ENCODE measurements at places on chromosomes 12 and 14.

- no peak for DNase-seq
These were observed 42.3 kb upstream of the TPH2 start for GRCh38 chr12:71896205-71896882.

DNA sequence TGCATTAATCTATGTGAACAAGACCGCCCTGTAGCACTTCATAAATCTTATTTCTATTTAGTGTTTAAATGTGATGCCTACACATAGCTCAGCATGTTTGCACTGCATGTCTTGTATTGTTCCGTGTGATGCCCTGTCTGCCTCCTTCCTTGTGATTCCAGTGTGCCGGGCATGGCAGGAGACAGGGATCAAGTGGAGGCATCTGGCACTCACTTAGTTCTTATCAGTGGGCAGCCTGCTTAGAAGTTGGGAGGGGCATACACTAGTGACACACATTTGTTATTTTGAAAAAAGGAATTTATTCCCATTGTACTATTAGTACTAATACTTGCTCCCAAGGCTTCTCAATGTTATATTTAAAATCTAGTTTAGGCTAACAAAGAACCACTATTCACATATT lies 176.4 kb downstream of the KCNA5 start:
- DNase-seq: no peak

- DNase-seq: no peak
These were observed 55.2 kb downstream of the GALNT4 start for GRCh38 chr12:89469361-89469760.

DNA sequence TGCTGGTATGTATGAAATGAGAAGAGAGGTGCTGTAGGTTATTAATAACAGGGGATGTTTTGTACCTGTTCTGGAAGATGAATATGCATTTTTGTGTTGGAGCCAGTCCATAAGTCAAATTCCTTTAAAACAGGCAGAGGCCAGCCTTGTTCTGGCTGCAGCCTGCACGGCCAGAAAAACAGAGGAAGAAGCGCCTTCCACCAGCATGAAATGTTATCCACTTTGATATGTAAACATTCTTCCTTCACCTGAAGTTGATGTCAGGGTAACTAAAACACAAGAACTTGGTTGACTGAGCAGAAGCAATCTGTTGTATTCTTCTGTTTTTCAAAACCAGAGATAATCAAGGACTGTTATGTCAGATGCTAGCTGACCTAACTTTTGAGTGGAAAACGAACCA lies 237.9 kb upstream of the PLEKHG7 start:
- DNase-seq: no peak

GRCh38 chr14:93830753-93831461 lies 42.6 kb upstream of the PRIMA1 start:
- DNase-seq: peak; percentile 2

DNA sequence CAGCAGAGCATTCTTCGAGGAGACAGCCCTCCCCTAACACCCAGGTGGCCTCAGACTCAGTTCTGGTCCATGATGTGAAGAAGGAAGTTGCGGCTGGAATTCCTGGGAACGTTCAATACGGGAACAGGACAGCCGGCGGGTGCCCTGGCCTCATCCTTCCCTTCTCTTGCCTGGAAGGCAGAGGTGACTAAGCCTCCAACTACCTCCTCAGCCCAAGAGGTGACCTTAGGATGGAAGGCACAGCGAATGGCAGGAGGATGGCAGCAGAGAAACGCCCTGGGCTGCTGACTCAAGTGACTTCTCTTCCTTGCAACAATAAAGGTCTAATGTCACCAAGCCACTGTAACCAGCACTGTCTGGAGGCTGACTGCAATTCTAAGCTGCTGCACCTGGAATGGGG lies 36.1 kb downstream of the DHX37 start:
- DNase-seq: no peak

- DNase-seq: no peak
These were observed 80.7 kb downstream of the PRMT8 start for GRCh38 chr12:3571724-3572123.

DNA sequence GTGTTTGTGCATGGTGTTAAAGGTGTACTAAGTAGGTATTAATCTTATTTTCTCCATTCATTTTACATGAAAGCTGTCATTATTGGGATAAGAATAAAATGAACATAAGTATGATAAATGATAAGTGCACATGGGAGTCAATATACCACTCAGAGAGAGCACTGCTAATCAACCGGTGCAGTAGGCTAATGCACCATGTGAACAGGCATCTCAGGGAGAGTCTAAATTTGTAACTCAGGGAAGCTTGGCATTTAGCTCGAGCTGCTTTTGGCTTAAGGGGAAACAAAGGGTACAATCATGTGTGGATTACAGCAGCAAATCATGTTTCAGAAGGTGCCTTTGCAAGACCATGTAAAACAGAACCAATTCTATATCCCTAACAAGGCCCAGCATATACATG lies 127.4 kb downstream of the MGST1 start:
- no peak for DNase-seq

- DNase-seq: peak; percentile 24
These were observed 8.3 kb downstream of the GALNT16 start for GRCh38 chr14:69268223-69268622.

- DNase-seq: no peak
These were observed 2.5 kb upstream of the LRIG3 start for GRCh38 chr12:58922849-58923248.

DNA sequence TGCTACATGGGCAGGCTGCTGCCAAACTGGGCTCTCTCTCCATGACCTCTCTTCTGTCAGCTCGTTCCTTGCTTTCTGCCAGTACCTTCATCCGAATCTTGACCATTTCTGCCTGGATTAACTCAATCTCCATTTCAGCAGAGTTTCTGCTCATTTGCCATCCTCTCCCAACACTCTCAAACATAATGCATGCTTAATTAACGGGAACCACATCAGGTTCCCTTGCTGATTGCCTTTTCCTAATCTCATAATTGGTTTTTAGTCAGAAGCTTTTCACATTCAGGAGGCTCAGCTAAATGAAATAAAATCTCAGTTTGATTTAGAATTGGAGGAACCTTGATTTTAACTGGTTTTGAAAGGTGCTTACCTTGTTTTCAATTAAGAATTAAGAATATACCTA lies 127.3 kb downstream of the SLC5A8 start:
- DNase-seq: no peak

GRCh38 chr12:107670999-107671643 lies 14.5 kb upstream of the PWP1 start:
- no peak for DNase-seq

- DNase-seq: no peak
These were observed 84.7 kb upstream of the LMNTD1 start for GRCh38 chr12:25637752-25638151.

DNA sequence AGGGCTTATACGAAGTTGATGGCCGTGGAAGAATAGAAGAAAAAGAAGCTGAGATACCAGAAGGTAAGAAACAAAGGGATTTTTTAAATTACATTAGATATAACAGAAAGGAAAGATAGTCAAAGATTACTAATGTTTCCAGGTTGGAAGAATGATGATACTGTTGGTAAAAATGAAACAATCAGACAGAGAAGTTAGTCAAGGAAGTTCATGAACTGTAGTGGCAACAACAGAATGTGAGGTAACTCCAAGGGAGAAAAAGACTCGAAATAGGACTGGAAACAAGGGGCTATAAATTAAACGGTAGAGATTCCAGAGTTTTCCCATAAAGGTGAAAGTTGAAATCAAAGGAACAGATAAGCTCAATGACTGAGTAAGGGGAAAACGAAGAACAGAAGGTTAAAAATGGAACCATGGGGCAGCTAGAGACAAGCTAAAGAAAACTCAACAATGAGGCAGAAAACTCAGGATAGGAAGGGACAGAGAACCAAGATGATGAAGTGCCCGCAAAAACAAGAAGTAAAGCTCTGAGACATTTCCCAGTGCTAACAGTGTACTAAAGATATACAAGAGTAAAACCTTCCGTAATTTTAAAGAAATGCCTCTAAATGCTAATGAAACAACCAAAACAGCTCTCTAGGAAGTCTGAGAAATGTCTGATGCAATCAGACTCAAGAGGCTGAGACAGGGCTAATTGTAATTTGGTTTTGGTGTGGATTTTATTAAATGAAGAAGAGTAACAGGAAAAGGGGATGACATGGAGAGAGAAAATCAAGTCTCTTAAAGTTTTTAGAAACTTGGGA lies 70.0 kb downstream of the PPP2R5E start:
- no peak for DNase-seq

DNA sequence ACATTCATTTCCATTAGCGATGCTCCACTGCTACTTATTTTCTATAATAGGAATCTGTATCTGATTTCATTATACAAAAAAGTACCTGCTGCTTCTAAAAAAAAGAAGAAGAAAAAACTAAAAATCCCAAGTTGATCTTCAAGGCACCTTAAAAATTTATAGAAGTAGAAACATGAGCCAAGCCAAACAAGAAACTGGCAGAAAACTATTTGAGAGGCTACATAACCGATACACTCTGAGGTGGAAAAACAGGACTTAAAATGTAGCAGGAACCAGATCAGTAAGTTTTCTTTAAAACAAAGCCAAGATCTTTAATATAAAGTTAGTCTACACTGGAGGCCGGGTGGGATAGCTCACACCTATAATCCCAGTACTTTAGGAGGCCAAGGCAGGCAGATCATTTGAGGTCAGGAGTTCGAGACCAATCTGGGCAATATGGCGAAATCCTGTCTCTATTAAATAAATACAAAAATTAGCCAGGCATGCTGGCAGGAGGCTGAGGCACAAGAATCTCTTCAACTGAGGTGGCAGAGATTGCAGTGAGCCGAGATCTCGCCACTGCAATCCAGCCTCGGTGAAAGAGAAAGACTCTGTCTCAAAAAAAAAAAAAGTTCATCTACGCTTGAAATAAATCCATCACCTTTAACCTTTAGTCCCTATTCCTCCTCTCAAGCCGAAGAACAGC lies 278.6 kb downstream of the MED13L start:
- DNase-seq: no peak

DNA sequence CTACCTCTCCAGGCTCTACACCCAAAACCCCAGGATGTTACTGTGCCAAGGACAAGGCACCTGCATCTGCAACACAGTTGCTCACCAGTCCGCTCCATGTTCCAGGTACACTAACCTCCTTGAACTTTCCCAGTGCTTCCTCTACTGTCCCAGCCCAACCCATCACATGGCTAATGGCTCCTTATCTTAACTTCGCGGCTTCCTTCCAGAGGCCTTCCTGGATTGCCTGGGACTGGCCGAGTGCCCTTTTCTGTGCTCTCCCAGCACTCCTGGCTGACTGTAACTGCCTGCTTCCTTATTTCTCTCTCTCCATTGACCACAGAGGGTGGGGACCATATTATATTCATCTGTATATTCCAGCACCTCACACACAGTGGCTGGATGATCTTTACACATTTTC lies 20.9 kb downstream of the POMT2 start:
- no peak for DNase-seq

GRCh38 chr12:76813265-76813664 lies 49.4 kb downstream of the ZDHHC17 start:
- no peak for DNase-seq

- no peak for DNase-seq
These were observed 260.3 kb upstream of the E2F7 start for GRCh38 chr12:77325511-77326236.

- no peak for DNase-seq
These were observed 311.8 kb upstream of the ATP2B1 start for GRCh38 chr12:90020436-90020835.

GRCh38 chr14:65412032-65412846 lies at the start of gene FUT8:
TSS of gene FUT8 (plus strand) at chr14:65412730. CDS start at chr14:65561564, 148,834 bp downstream.
- peak; percentile 89 for DNase-seq

GRCh38 chr12:132686825-132687210 lies 324 bp downstream of the POLE start:
- DNase-seq: no peak

DNA sequence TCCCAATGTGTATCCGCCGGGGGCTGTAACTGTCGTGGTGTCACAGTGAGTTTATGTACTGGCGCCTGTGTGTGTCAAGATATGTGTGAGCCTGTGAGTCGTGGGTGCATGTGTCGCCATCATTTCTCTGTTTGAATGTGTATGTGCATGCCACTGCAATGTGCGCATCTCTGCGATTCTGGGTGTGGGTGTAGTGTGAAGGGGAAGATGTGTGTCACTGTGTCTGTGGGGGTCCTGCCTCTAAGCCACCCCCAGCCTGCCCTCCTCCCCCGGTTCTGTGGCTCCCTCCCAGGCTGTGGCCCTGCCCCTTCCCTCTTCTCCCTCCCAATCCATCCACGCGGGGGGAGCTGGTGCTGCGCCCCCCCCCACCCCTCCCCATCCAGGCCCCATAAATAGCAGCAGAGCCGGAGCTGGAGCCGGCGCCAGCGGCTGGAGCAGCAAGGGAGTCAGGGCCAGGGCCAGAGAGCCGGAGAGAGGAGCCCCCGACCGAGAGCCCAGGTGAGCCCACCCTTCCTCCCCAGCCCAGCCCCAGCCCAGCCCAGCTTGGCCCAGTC lies at the start of gene CPNE6:
TSS of gene CPNE6 (plus strand) at position 419 of the 554 bp plus-strand sequence. CDS start 1,375 bp downstream, outside the sequence.
- no peak for DNase-seq

- peak; percentile 63 for DNase-seq
These were observed 918.0 kb downstream of the AACS start for GRCh38 chr12:125983094-125983783.

GRCh38 chr14:99930420-99931274 lies 134.6 kb upstream of the EVL start:
- no peak for DNase-seq

- DNase-seq: no peak
These were observed 105.6 kb upstream of the COCH start for GRCh38 chr14:30768791-30769190.

DNA sequence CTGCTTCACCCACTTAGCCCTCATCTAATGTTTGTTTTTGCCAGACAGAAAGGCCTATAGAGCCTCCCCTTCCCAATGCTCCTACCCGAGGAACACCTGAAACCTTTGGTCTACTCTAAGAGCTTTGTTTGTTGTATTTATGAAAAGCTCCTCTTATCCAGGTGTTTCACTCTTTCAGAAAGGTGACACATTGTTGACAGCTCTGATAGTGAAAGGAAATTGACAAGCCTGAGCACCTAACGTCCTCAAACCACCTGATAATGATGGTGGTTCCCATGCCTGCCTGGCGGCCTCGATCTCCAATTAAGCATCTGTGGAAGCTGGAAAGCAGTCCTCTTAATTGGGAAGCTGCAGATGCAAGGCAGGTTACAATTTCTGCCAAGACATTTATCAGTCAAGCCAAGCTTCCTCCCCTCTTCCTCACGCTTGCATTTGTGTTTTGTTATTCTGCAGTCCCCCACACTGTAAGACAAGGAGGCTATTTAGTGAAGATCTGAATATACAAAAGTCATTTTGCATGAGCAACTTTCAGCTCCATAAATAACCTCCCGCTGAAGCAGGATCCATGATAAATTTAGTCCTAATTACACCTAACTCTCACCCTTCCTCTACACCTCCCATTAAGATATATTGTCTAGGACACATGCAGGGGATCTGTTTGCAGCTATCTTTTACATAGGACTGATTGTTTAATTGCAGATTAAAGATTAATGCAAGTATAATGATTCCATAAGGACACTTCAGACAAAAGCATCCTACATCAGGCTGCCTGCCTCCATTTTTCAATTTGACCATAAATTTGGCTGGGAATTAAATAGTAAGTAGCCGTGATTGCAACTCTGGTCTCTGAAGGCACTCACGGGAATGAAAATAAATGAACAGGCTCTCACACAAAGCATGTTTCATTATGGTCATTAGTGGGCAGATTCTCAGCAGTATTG lies 288.6 kb downstream of the PDZRN4 start:
- no peak for DNase-seq

- no peak for DNase-seq
These were observed 1600.5 kb upstream of the SEL1L start for GRCh38 chr14:83133981-83134645.

- peak; percentile 54 for DNase-seq
These were observed 7.4 kb upstream of the LLPH start for GRCh38 chr12:66137937-66138336.
